ENCODE measurements at places on chromosomes 16 and 17. TPM values are rescaled to one million over a fixed set of nuclear protein-coding genes. Genes with fewer than 3 reads are reported as not detected.

KRT33B gene
- total RNA-seq = 0.08 TPM

CMTM4 gene
- 10.9 TPM for total RNA-seq

CCL4L2 gene
- not detected for total RNA-seq

TNS4 gene
- total RNA-seq = not detected

IGF2BP1 gene
- 6.7 TPM for total RNA-seq

CD79B gene
- 0.99 TPM for total RNA-seq

SLC5A11 gene
- not detected for total RNA-seq

KIAA0753 gene
- 5.7 TPM for total RNA-seq

KCNJ12 gene
- total RNA-seq = 14.6 TPM

MRPS34 gene
- 152 TPM for total RNA-seq

USP7 gene
- 69.3 TPM for total RNA-seq

TBC1D3B gene
- 2.4 TPM for total RNA-seq

SCNN1B gene
- total RNA-seq = not detected

SLC16A6 gene
- 0.21 TPM for total RNA-seq

DNA sequence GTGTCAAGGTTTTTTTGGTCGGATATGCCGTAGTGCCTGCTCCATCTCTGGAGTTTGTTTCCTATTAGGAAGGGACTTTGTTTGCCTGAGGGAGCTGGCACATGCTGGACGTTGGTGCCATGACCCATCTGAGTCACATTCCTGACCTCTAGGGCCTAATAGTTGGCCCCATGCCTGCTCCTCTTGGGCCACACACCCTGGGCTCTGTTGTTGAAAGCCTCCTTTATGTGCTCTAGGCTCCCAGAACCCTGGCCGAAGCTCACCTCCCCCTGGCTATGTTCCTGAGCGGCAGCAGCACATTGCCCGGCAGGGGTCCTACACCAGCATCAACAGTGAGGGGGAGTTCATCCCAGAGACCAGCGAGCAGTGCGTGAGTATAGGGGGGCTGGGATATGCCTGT is 18.4 kb downstream of the LIMD2 start:
- DNase-seq = no peak

GRCh38 chr17:44770166-44770925 is 11.6 kb downstream of the ADAM11 start:
- peak; percentile 13 for DNase-seq

- no peak for DNase-seq
These were observed 147.0 kb upstream of the CDH5 start for GRCh38 chr16:66219491-66219890.

GRCh38 chr17:65629234-65629690 is 67.8 kb upstream of the AXIN2 start:
- DNase-seq = no peak

- no peak for DNase-seq
These were observed 5.9 kb downstream of the RNF43 start for GRCh38 chr17:58411408-58411894.

DNA sequence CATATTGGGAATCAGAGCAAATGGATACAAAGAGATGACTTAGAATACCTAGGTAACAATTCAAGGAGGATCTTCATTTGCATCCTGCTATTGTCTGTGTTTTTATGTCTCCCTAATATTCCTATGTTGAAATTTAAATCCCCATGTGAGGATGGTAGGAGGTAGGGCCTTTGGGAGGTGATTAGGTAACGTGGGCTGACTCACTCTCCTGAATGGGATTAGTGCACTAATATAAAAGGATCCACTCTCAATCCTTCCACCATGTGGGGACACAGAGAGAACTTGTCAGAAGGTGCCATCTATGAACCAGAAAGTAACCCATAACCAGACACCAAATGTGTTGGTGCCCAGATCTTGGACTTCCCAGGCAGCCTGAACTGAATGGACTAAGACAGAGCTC is 83.4 kb downstream of the CDH8 start:
- no peak for DNase-seq

DNA sequence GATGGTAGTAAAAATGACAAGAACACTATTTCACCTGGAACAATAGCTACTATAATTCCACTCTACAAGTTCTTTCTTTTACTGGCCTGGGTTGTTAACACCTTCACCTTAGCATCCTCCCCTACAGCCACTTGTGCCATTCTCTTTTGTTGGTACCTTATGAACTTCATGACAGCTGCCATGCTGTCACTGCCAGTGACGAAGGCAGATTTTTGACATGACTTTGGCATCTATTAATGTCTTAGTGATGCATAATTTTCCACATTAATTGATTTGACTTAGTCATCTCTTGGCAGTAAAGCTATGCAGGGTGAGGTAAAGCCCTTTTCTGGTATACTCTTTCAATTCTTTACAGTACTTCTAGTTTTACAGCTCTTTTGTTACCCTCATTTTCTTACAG is 207.9 kb downstream of the TANC2 start:
- DNase-seq = peak; percentile 61

DNA sequence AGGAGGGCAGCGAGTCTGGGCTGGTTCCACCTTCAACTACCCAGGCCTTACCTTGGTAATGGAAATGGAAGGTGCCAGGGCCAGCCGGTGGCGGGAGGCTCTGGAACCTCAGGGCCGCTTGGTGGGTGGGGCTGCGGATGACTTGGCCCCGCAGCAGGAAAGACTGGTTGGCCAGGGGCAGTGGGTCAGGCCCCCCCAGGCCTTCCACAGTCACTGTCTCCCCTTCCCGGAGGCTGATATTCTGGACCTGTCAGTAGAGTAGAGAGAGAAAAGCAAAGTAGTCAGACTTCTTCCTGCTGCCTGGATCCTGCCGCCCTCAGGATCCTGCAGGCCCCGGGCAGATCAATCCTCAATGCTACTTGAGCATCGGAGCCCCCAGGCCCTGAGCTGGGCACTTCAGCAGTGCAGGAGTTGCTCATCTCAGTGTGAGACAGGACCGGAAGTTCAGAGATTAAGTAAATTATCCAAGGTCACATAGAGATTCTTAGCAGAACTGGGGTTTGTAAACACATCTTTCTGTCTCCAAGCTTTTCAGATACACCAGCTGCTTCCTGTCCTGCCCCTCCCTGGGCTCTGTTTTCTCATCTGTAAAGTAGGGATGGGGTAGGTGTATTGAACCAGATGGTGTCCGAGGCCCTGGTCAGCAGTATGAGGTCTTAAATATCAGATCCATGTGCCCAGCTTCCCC is 18.5 kb upstream of the PHF12 start:
- no peak for DNase-seq

- DNase-seq = no peak
These were observed 279.0 kb downstream of the SLC39A11 start for GRCh38 chr17:72813481-72813880.

DNA sequence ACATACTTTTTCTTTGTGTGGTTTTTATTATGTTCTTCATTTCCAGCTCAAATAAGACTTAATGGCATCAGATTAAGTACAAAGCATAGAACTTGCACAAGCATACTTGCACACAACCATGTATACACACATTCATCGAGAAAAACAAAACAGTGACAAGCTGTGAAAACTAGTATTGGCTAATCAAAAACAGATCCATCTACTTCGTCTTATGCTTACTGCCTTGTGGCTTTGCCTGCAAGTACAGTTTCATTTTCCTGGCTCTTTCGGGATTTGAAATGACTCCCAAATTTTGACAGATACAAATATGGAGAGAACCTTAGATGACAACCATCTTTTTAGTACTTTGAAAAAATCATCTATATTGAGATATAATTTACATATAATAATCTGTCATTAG is 338.3 kb downstream of the BCAS3 start:
- no peak for DNase-seq

GRCh38 chr17:56679115-56679776 is 85.7 kb downstream of the NOG start:
- peak; percentile 75 for DNase-seq

DNA sequence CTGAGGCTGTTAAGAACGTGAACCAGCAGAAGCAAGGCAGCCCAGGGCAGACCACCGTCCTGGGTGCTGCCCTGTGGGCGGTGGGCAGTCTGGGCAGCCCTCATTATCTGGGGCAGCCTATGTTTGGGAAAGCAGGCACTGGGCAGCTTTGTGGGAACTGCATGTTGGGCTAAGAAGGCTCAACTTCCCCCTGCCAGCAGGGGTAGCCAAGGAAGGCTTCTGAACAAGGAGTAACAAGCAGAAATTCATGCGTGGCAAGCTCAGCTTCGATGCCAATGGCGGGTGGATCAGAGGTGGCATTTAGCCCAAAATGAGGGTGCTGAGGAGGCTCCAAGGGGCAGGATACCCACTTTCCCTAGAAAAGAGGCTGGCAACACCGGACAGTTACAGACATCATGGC is 42.7 kb upstream of the METRNL start:
- DNase-seq = no peak

- no peak for DNase-seq
These were observed 47.8 kb downstream of the ARHGAP27 start for GRCh38 chr17:45384789-45385262.
